ENCODE measurements at places on chromosomes 13 and 19.

DNA sequence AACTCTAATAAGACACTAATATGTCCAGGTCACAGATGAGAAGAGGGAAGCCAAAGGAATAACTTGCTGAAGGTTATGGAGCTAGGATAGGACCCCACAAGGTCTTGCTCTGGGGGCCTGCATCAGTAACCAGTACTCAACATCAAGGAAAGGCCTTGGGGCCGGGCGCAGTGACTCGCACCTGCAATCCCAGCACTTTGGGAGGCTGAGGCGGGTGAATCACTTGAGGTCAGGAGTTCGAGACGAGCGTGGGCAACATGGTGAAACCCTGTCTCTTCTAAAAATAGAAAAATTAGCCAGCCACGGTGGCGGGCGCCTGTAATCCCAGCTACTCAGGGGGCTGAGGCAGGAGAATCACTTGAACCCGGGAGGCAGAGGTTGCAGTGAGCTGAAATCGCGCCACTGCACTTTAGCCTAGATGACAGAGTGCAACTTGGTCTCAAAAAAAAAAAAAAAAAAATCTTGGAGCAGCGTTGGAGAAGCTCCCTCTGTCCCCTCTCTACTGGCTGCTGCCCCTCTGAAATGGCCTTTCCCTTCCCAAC, 1.8 kb downstream of the LONP1 start:
- DNase-seq, result no peak

DNA sequence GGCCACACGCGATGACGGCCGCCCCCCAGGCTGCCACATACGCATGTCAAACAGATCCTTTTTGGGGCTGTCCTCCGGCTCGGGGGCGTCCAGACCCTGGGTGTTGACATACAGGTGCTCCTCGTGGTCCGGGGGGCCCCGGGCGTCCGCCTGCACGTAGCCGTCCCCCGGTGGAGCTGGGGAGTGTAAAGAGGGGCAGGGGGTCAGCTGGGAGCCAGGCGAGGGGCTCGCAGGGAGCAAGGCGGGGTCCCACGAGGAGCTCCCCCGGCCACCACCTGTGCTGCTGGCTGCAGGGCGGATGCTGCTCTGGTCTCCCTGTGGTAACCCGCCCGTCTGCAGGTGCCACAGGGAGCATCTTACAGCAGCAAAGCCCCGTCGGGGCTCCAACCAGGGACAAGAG, 16.1 kb upstream of the C2CD4C start:
- DNase-seq, result no peak

DNA sequence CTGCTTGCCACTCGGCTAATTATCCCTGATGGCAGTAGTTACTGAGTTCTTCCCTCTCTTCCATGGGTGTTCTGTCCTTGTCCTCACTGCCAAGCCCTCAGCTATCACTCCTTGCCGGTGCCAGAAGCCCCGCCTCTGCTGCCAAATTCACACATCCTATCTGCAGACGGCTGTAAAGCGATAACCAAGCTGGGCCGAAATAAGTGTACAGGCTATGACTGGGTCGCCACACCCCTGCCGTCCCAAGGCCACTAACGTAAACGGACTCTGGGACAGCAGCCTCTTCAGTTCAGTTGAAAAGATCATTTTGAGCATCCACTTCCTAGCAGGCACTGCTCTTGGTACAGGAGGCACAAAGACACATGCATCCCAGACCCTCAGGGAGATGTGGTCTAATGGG, 13.3 kb downstream of the SLC7A1 start:
- DNase-seq, result no peak

DNA sequence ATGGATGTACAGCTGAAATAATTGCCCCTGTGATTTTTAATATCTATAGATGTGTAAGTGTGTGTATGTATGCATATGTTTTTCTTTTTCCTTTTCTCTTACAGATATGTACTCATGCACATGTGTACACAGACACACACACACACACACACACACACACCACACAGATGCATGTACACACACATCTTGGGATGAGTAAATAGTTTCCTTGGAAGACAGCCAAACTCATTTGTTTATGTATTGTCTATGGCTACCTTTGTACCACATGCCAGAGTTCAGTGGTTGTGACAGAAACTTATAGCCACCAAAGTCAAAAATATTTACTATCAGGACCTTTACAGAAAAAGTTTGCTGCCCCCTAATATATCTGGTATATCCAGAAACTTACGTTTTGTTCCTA, 192.6 kb downstream of the MAB21L1 start:
- DNase-seq, result no peak

- peak; percentile 79 for DNase-seq
These were observed 6.1 kb downstream of the DHRS12 start for GRCh38 chr13:51797664-51798488.

GRCh38 chr13:112450904-112451240, 74.7 kb downstream of the SPACA7 start:
- DNase-seq, result no peak

GRCh38 chr13:97719736-97720135, 233.7 kb upstream of the IPO5 start:
- DNase-seq, result no peak

- DNase-seq, result no peak
These were observed 1.2 kb downstream of the SELENOW start for GRCh38 chr19:47779524-47780214.

- DNase-seq, result no peak
These were observed 32.2 kb downstream of the DEDD2 start for GRCh38 chr19:42185277-42185676.

DNA sequence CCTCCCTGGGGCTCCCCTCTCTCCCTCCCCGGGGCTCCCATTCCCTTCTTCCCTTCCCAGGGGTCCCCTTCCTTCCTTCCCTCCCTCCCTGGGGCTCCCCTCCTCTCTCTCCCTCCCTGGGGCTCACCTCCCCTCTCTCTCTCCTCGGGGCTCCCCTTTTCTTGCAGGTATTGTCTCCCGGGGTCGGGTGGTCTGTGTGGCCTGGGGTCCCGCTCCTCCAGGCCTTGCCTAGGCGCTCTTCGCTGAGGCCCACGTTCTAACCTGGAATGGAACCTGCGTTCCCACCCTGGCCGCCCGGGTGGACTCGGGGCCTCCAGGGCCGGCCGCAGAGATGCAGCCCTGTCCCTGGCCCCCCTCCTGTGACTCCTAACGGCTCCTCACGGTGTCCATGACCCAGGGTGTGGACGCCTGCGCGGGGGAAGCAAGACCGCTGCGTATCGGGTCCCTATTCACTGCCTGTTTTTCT, 940 bp upstream of the DCUN1D2 start:
- DNase-seq, result no peak

- DNase-seq, result peak; percentile 70
These were observed 337 bp upstream of the FXYD7 start for GRCh38 chr19:35142606-35143230.

DNA sequence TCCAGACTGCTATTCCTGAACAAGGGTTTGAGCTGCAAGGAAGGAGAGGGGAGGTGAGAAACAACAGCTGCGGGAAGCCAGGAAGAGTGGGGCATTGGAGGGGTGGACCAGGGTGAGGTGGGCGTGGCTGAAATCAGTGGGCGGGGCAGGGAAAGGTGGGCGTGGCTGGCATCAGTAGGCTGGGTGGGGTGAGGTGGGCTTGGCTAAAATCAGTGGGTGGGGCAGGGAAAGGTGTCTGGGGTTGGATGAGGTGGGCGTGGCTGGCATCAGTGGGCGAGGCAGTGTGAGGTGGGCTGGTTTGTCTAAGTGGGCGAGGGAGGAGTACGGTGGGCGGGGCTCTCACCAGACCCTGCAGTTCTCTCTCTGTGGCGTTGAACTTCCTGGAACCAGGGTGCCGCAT, 87.6 kb downstream of the MUC16 start:
- no peak for DNase-seq

GRCh38 chr19:3617463-3617862, 9.1 kb downstream of the CACTIN start:
- DNase-seq, result no peak

DNA sequence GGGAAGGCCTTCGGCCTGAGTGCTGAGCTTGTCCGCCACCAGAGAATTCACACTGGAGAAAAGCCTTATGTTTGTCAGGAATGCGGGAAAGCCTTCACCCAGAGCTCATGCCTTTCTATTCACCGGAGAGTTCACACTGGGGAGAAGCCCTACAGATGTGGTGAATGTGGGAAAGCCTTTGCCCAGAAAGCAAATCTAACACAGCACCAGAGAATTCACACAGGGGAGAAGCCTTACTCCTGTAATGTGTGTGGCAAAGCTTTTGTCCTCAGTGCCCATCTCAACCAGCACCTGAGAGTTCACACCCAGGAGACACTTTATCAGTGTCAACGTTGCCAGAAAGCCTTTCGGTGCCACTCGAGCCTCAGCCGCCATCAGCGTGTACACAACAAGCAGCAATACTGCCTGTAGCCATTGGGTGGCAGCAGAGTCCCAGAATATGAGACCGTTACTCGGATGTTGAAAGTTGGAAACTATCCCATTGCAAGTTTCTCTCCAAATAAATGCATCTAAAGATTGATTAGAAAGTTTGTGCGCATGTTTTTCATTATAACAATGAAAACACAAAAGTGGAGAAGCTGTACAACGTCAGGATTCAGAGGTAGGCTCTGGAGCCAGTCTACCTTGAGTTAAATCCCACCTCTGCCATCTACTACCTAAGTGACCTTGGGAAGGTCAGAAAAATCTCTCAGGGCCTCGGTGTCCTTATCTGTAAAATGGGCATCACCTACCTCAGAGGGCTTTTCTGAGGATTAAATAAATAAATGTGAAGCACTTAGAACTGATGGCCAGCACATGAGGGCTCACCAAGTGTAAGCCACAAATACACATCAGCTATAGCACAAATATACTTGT, 21.1 kb downstream of the ZNF473 start:
- peak; percentile 55 for DNase-seq

DNA sequence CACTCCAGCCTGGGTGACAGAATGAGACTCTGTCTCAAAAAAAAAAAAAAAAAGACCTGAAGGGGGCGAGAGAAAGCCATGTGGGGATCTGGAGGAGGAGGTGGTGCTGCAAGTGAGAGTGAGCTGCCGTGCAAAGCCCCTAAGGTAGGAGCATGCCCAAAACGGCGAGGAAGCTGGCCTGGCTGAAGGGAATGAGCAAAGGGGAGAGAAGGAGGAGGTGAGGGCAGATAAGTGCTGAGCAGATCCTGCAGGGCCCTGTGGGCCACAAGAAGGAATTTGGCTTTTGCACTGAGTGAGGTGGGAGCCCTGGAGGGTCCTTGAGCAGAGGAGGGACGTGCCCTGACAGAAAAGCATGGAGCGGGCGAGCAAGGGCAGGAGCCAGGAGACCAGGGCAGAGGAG, 19.4 kb upstream of the ADGRE5 start:
- DNase-seq, result no peak

GRCh38 chr19:19406878-19407632, 1.6 kb downstream of the GATAD2A start:
- DNase-seq, result peak; percentile 23

DNA sequence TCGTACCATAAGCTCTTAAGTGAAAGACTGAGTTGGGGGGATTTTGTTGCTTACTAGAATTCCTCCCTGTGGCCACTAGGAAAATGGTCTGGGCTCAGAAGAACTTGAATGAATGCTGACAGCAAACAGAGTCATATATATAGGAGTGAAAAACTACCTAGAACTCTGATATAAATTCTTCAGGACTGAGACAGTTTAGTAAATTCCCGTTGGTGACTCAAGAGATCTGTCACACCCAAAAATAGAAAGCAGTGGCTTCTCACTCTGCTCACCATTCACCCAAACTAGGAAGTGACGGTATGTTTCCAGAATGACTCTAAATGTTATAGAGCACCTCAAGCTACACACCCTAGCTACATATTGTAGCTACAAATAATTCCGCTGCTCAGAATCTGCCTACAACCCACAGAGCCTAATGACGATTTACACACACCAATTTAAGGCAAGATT, 116.2 kb downstream of the TBC1D4 start:
- no peak for DNase-seq

DNA sequence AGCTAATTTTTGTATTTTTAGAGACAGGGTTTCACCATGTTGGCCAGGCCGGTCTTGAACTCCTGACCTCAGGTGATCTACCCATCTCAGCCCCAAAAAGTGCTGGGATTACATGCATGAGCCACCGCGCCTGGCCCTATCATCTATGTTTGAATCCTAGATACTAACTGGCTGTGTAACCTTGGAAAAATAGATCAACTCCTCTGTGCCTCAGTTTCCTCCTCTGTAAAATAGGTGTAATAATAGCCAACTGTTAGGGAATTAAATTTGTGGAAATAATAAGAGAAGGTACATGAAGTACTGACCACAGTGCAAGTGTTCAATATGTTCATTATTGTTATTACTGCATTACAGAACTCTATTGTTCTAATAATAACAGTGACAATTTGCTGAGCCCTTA, 4.3 kb downstream of the SPTBN4 start:
- no peak for DNase-seq

GRCh38 chr13:45807520-45808099, 43.9 kb downstream of the SIAH3 start:
- no peak for DNase-seq

- DNase-seq, result no peak
These were observed 534.9 kb upstream of the KLF12 start for GRCh38 chr13:74669149-74669548.

DNA sequence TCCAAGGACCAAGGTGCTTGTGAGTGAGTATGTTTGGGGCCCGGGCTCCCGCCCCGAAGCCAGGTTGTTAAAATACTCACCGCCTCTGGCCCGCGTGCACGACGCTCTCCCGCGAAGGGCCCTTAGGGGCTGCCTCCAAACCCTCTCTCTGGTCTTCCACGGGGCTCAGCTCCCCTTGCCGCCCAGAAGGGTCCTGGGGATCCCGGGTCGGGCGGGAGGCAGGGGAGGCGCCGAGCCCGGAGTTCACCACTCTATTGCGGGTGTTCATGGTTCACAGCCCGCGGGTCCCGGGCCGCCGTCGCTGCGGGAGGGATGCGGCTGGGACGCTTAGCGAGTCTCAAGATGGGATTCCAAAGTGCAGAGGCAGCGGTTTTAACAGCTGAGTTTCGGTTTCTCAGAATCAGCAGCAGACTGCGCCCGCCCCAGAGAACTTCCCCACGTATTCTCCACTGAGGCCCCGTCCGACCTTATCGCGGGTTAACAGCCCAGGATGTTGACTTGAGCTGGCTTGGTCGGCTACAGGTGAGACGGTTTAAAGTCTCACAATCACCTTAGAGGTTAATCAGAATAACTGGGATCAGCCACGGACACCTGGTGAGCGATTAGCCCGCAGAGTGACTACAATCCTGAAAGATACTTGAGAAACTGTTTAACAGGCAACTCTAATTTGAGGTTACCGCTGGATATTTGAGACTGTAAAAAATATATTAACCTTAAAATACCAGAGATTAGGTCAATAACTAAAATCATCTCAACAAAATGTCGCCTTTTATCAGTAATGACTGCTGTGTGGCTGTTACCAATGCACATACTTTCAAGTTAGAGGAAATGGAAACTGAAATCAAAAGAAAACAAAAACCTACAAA, at the start of gene EPSTI1:
Gene EPSTI1, minus strand, starts transcription at position 344 of the 866 bp plus-strand sequence. Its CDS starts 76 bp downstream, at position 268.
- peak; percentile 89 for DNase-seq

DNA sequence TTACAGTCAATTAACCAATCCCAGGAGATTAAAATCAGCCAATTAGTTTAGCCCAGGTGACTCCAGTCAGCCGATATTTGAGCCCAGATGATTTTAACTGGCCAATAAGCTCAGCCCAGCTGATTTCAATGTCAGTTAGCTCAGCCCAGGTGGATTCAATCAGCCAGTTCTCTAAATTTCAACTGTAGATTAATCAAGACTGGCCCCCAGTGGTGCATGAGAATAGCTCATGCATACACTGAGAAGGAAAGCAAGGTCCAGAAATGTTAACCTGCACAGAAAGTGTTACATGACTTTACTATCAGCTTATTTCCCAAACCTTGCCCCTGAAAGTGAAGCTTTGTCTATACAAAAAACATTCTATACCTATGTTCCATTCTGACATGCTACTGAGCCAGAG, 55.4 kb upstream of the ZNF724 start:
- DNase-seq, result no peak
